ENCODE measurements at places on chromosomes 5 and 9.

DNA sequence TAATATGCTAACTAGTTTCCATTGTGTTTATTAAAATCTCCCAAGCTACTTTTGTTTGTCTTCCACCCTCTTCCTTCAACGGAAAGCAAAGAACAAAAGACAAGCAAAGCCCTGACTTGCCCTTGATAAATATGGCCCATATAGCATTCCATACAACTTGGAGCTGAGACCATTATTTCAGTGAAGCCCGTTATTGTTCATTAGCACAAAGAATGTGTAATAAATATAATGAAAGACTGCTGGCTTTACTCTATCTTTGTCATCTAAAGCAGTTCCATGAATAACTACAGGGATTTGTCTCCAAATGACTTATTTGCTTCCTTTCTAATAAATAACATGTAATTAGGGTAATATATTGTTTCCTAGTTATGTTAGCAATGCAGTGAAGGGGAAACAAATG, 270.7 kb upstream of the TLE4 start:
- DNase-seq: no peak

- no peak for DNase-seq
These were observed 58.1 kb downstream of the PPIP5K2 start for GRCh38 chr5:103178167-103178566.

DNA sequence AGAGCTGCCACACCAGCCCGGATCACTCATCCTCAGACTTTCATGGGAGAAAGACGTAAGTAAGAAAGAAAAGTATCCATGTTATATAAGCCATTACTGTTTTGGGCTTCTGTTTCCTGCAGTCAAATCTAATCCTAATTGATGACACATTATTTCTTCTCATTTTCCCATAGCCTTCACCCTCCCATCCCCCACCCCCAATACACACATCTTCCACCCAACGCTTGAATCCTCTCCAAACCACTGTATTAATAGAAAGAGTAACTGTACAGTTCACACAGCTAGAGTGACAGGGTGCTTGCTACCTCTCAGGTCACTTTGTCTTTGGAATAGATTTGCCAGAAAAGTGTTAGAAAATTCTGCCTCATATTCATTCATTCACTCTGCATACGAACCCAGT, 69.3 kb upstream of the IL17B start:
- DNase-seq: no peak

- DNase-seq: no peak
These were observed 219.4 kb downstream of the NFIB start for GRCh38 chr9:14094491-14094890.

DNA sequence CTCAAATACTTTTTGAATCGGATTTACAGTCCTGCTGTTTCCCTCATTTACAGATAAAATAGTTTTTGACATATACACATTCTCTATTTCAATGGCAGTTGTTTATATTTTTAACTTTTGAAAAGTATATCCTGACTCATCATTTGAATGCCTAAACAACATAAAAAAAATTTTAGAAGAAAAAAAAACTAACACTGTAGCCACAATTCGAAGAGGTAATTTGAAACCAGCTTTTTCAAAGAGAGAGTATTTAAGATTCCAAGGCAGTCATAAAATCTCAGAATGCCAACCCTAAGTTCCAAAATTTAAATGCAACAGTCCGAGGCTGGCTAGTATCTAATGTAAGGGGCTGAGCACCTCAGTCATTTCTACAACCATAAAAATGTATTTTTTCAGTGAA, 626.8 kb downstream of the DNAH5 start:
- DNase-seq: no peak

GRCh38 chr5:102554728-102555127, 55.9 kb upstream of the SLCO6A1 start:
- DNase-seq: no peak

- no peak for DNase-seq
These were observed 849.6 kb upstream of the DMAC1 start for GRCh38 chr9:8649160-8649559.

DNA sequence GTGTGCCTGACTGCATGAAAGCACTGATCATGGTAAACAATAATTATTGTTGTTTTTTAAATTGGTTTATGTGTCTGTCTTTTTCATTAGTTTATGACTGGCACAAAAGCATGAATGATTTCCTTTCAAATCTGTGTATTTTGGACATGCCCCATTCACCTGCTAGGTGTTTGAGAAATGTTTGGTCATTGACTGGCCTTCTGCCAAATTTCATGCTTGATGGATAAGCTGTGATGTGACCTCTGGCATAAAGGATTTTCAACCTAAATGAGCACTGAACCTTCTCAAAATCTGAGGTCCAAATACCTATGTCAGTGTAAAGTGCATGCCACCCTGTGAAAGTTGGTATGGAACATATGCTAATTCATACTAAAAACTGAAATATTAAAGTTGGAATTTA, 204.5 kb downstream of the BRINP1 start:
- DNase-seq: no peak

GRCh38 chr5:78129597-78129996, 164.9 kb downstream of the AP3B1 start:
- no peak for DNase-seq

DNA sequence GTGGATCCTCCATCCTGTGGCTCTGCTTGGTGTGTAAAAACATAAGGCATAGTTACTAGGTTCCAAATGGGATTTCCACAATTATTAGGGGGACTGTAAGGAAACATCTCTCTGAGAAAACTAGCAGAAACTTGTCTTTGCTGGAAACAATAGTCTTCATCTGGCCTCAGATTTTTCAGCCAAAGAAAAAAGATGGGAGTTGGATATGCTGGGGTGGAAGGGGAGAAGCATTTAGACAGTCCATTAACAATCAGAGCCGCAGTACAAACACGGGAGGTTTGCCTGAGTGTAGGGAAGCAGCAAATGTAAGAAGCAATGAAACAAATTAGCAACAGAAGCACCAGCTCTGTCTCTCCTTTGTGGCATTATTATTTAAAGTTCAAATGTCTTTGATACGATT, 402.7 kb upstream of the ZNF608 start:
- DNase-seq: no peak

- DNase-seq: no peak
These were observed 35.6 kb downstream of the WWC1 start for GRCh38 chr5:168327019-168327421.

- no peak for DNase-seq
These were observed 668.4 kb upstream of the CDH9 start for GRCh38 chr5:27706832-27707231.

DNA sequence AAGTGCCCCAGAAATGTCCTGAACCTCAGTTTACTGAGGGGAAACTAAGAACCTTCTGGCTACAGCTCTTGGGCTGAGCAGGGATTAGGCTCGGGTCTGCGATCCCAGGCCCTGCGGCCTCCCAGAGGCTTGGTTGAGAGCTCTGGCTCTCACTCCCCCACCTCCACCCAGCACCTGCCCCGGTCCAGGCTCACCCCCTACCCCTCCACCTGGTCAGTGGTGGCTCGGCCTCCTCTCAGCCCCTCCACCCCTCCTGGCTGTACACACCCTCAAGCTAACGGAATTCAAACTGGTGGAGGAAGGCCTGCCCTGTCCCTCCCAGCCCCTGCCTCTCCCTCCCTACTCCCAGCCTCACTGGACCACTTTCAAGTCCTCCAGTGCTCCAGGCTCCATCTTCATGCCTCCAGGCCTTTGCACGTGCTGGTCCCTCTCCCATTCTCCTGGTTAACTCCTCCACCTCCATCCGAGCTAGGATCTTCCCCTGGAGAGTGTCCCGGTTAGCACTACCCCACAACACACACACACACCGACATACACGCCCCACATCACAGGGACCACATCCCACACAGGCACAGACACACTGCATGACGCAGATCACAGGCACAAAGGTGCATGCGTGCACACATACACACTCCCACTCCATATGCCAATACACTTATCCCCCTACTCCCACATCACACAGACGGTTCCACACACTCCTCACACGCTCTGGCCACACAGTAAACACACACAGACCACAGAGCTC, 130.9 kb downstream of the C9orf50 start:
- peak; percentile 64 for DNase-seq

DNA sequence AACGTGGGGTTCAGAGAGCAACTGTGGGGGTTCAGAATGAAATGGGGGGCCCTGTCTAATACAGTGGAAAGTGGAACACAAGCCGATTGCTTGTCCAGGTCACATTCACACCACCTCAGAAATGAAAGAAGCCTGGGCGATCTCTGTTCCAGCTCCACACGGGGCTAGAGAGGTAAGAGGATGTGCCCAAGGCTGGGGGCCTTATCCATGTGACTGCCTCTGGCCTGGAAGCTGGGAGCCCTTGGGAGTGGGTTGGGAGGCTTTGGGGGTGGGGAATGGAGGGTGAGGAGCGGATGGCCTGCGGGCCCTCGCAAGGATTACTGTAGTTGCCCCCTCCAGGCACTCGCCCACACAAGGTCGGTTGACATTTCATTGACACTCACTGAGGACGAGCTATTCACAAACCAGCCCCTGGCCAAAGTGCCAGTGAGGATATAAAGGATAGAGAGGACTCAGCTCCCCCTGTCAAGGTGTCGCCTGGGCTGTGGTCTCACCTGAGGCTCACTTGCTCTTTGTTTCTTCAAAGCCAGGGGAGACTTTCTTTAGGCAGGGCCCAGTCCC, 86.7 kb downstream of the LIFR start:
- DNase-seq: no peak

DNA sequence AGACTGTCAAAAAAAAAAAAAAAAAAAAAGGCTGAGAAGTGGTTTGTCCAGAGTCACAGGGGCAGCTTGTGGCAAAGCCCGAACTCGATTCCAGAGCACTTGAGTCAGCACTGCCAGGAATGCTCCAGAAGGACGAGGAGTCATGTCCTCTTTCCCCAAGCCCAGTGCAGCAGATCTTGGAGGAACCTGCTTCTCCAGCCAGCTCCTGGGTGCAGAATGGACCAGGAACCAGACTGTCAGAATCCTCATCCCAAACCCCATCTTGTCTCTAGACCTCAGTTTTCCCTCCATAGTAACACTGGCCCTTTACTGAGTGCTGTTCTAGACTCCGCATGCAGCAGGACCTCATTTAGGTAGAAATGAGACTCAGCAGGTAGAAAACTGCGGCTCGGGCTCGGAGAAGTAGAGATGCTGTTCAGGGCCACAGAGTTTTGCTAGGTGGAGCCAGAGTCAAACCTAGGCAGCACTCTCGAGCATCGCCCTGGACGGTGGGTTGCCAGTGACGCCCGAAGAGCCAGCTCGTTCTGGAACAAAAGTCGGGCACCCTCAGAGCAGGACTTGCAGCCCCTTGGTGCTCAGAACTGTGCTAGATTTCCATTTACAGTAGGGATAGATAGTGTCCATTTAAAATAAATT, 15.4 kb downstream of the CD74 start:
- no peak for DNase-seq

DNA sequence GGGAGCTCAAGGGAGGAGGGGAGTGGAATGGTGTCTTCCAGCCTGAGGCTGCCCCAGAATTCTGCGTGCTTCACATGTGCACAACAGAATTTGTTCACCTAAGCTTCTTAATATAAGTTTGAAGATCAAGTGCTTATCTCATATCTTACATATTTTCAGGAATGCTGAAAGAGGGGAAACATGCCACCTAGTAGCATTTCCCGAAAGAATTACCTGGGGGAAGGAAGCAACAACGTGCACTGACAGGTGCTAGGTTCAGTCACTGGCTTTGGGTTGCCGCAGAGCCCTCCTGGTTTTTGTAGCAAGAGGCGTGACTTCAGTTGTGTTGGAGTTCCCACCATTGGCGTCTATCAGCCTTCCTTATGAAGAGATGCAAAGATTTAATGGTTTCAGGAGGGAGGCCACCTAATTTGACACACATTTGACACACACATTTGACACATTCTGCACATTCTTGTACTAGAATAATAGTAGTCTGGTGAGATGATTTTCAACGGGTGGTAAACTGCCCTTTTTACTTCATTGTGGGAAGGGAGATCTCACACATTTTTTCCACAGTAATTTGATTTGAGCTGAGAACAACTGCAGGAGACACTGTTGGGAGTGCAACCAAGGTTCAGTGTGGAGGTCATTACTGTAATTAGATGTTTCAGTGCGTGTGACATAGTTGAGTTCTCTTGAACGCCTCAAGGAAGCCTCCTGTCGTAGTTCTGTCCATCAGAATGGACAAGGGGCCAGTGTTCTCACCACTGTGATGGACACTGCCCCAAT, 481.3 kb downstream of the CCDC171 start:
- no peak for DNase-seq

DNA sequence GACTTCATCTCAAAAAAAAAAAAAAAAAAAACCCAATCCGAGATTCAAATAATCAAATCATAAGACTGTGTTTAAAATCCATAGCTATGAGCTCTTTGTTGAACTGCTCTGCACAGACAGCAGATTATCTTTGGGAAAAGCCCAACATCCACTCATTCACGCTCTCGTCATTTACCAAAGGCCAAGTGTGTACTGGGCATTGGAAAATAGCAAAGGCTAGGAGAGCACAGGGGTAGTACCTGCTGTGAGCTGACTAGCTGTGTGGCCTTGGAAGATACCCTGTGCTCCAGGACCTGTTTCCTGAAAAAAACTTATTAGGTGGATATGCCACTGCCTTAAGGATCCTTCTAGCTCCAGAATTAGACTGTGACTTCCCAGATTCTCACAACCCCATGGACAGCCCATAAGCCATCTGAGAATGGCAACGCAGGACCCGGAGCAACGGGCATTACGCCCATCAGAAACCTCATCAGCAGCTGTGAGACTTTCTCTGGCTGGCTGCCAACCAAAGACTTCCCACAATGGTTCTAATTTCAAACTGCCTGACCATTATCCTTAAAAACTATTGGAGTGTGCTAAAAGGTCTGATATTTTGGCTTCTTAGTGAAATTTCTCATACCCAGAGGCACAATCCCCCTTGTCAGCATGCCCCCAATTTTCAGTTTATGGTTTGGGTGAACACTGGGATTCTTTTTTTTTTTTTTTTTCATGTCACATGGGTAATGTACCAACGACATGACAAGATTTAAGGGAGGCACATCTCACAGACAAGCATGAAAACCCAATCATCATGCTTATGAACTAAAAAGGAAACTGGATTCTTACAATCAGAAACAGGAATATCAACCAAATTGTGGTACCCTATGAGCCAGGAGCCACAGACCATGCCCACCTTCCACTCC, 16.8 kb downstream of the SERINC5 start:
- DNase-seq: no peak

DNA sequence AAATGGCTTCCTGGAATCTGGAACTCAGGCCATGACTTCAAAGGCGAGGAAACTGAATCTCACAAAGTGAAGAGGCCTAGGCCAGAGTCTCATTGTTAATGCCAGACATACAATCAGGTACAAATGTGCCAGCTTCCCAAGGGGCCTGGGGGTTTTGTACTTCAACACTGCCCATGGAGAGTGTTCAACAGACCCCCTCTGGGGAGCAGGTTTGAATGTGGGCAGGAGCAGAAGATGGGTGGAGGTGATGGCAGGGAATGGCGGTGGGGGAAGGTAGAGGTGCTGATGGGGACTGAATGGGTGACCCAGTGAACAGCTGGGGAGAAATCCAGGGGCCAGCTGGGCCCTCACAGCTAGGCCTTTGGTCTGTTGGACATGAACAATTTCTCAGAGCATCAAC, 12.0 kb downstream of the FOXI1 start:
- DNase-seq: no peak

DNA sequence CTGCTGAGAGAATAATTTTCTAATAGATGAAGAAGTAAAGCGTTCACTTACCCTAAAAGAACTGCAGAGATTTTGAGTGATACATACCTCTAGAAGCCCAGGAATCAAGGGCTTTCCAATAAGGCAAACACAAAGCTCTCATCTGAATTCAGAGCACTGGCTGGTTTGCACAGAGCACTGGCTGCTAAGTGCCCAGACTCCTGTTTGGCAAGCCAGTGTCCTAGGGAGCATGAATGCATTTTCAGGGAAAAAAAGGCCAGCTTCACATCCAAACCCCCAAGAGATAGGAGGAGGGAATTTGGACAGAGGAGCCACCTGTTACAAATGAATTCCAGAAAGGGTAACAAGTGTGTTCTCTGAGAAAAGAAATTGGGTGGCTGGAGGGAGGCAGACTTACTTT, 65.3 kb downstream of the ARSB start:
- DNase-seq: no peak

All from T-helper 17 cell (primary cell).